ENCODE measurements at places on chromosomes 2 and 18. TPM values are rescaled to one million over a fixed set of nuclear protein-coding genes. Genes with fewer than 3 reads are reported as not detected.

Gene WDSUB1
- total RNA-seq = 6.0 TPM

Gene EVA1A
- 0.38 TPM for total RNA-seq

DNA sequence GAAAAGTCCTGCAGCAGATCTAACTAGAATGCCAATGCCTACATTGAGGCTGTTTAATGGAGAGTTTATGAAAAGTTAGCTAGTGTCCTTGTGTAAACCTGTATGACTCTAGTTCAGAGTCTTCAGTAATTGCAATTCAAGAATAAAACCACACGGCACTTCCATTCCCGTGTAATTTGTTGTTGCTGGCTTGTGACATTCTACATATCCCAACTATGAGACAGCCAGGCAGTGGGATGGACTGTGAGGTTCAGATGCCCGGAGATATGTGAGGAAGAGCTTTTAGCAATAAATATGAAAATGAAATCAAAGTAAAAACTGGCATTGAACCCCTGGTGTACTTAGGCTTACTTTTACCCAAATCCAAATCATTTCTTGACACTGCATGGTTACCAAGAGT lies 263.4 kb downstream of the NEDD4L start:
- H3K27me3 ChIP-seq = peaks cover 13% of the 10 kb centered on the region
- no peak for DNase-seq
- H3K27ac ChIP-seq = no peak overlapping the region
- peaks cover 47% of the 10 kb centered on the region for H3K4me1 ChIP-seq
- H3K36me3 ChIP-seq = peaks cover 6% of the 10 kb centered on the region

- H3K27me3 ChIP-seq = peaks cover 7% of the 10 kb centered on the region
- DNase-seq = peak; percentile 34
These were observed 751 bp upstream of the NMI start for GRCh38 chr2:151289972-151290866.

- no peaks in the 10 kb centered on the region for H3K27me3 ChIP-seq
- H3K4me3 ChIP-seq = peak overlapping the region; percentile 71
- H3K4me1 ChIP-seq = peaks cover 49% of the 10 kb centered on the region
- peaks cover 3% of the 10 kb centered on the region for H3K36me3 ChIP-seq
- peak; percentile 15 for DNase-seq
- no peak overlapping the region for H3K27ac ChIP-seq
These were observed 4.0 kb upstream of the RTN4 start for GRCh38 chr2:55054106-55054875.

DNA sequence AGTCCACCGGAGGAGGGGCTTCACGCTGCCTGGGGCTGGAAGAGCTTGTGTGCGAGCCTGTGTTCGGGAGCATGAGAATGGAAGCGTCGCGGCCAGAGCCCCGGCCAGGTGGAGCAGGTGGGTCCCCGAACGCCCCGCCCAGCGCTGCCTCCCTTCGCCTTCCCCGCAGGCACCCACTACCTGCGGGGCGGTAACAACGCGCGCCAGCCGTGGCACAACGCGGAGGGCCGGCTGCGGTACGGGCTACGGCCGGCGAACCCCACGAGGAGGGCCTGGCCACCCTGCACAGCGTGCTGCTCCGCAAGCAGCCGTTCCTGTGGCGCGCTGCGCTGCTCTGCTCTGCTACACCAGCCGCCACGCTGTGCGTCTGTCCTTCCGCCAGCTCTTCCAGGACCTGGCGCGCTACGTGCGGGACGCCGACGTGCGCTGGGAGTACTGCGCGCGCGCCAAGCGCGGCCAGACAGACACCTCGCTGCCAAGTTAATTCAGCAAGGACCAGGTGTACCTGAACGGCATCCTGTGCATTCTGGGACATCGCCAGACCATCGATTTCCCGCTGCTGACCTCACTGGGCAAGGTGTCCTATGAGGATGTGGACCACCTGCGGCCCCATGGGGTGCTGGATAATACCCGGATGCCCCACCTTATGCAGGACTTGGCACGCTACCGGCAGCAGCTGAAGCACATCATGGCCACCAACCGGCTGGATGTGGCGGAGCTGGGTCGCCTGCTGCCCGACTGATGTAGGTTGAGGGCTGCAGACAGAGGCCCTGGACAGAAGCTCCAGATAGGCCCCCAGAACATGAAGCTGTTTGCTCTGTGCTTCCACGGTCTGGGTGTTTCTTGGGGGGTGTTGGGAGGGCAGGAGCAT lies 200.6 kb downstream of the NAPG start:
- no peak for DNase-seq
- no peak overlapping the region for H3K27ac ChIP-seq

Measured in activated T-cell treated with anti-CD3 and anti-CD28 coated beads, Interleukin-2, amount 50 U/mL, for 72 hours (primary cell).